ENCODE measurements at places on chromosomes 2 and 18. TPM values are rescaled to one million over a fixed set of nuclear protein-coding genes. Genes with fewer than 3 reads are reported as not detected.

MALT1 gene
- 21.5 TPM for total RNA-seq

SCN3A gene
- 1.3 TPM for total RNA-seq

SLC4A5 gene
- under 0.01 TPM for total RNA-seq

UGT1A5 gene
- not detected for total RNA-seq

RBM44 gene
- 0.58 TPM for total RNA-seq

ACTG2 gene
- 4.1 TPM for total RNA-seq

PHOSPHO2 gene
- 1.8 TPM for total RNA-seq

FSIP2 gene
- total RNA-seq, result 0.15 TPM

ATP6V1B1 gene
- total RNA-seq, result 1.7 TPM

DAW1 gene
- total RNA-seq, result 0.17 TPM

HS1BP3 gene
- 86.3 TPM for total RNA-seq

Measured in smooth muscle cell of trachea (primary cell).